ENCODE measurements at places on chromosomes 6 and 20.

DNA sequence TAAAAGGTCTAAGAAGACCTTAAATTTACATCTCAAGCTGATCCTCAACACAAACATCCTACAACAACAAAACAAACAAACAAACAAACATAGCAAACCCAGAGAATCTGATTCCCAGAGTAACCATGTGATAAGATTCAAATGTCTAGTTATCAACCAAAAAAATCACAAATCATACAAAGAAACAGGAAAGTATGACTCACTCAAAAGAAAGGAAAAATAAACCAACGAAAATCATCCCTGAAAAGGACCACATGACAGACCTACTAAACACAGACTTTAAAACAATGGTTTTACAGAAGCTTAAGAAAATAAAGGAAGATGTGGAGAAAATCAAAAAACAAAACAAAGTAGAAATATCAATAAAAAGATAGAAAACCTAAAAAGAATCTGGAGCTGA lies 18.1 kb downstream of the VNN1 start:
- no peak for DNase-seq

DNA sequence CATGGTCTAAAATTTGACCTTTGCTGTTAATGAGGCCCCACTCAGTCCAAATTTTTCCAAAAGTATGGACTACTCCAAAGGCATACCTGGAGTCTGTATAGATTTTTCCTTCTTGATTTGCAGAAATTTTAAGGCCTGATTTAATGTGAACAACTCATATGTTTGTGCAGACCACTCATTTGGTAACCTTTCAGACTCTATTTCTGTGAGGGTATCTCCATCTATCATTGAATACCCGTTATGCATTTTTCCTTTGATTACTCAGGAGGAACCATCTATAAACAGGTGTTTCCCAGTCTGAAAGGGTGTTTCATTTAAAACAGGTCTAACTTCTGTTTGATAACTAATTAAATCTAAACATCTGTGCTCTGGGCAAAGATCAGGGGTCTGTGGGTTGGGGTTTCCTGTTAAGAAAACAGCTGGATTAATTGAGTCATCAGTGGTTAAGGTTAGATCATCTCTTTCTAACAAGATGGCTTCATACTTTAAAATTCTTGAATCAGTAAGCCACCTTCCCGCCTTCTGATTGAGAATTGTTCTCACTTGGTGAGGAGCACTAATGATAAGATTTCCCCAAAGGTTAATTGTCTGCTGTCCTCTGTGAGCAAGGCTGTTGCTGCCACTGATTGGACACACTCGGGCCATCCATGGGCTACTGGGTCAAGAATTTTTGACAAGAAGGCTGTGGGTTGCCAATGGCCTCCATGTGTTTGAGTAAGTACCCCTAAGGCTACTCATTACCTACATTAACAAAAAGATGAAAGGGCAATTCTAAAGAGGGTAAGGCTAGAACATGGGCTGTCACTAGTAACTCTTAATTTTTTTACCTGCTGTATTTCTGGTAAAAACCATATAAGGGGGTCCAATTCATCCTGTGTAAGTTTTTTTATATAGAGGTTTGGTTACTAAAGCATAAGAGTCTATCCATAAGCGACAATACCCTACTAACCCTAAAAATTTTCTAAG lies 24.1 kb downstream of the HLA-B start:
- no peak for DNase-seq

GRCh38 chr6:4130357-4130987 lies 4.9 kb downstream of the ECI2 start:
- DNase-seq, result no peak

DNA sequence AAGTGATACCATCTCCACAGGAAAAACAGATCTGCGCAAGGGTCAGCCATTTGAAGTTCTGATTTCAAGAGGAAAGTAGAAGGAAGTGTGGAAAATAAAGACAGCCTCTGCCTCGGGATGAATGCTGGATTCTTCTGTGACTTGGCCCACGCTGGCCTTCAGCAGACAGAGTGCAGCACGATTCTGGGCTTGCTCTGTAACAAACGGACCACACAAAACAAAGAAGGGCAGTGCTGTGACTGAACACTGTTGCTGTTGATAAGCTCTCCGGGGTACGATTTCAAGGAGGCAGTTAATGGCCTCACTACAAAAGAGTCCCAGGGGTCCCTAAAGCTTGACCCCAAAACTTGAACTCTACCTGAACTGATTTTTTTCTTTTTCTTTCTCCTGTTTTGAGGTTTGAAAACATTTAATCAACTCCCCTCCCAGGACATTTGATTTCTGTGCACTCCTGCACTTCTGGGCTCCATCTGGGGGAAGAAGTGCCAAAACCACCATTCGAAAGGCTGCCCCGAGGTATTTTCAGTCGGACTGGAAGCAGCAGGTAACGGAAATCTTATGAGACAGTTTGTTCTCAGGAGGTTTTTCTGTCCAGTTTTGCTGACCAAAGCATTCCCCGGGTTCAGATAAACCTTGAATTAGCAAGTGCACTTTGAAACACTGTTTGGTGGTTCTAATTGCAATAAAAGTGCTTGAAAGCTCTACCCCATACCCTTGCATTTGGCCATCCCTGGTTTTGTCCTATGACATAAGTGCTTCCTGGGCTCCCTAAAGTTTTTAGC lies 189.6 kb downstream of the MYLK4 start:
- no peak for DNase-seq

DNA sequence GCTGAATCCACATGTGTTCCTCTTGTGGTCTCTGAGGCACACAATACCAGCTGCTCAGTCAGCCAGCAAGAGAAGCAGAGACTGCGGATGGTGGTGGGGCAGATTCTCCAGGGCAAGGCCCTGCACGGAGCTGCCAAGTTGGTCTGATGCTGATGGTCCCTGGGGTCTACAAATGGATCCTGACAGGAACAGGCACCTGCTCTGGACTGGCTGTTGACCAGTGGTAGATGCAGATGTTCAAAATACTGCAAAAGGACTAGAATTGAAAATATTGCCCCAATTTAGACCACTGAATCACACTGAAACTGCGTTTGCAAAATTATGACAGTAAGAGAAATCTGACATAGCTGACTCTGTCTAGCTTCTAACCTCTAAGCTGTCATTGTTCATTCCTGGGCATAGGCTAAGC lies 29.6 kb upstream of the TUBB2A start:
- DNase-seq, result no peak

DNA sequence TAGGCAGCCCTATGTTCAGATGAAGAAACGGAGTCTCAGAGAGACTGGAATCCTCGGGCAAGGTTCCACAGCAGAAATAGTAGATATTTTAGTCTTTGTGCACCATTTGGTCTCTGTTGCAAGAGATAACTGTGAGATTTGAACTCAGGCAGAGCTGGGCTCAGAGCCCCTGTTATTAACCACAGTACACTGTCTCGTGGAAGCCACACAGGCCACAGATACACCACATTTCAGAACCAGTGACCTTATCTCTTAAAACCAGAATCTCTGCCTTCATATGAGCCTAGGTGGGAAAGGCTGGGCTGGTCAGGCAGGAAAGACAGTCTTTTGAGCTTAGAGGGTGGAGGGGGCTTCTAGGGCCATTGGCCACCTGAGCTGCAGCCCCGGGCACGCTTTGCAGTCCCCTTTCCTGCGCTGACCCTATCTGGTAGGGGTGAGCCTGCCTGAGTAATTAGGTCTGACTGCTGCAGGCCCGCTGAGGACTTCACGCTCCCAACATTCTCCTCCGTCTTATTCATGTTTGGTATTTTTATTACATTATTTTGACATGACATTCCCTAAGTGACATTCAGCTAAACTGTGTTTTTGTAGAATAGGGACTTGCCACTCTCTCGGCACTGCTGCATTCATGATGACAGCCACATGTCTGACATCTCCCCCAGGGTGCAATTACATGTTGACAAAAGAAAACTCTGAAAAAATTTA lies 71.1 kb downstream of the KCNB1 start:
- no peak for DNase-seq

GRCh38 chr6:166169549-166170421 lies 2.1 kb upstream of the TBXT start:
- no peak for DNase-seq

- no peak for DNase-seq
Observed at GRCh38 chr6:2429460-2429859, 184.1 kb upstream of the GMDS start.

DNA sequence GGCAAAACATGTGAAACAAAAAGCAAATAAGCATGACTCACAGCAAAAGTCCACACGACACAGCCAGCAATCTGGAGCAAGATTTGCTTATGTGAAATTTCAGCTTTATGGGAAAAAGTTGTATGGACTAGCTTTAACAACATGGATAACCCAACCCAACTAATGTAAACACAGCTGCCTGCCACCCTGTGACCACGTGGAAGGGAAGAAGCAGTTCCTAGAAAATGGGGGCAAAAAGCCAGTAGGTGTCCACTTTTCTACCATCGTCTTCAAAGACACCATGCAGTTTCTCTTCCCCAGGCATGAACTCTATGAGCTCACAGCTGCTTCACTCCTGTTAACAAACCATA lies 425.4 kb upstream of the RNF217 start:
- no peak for DNase-seq

DNA sequence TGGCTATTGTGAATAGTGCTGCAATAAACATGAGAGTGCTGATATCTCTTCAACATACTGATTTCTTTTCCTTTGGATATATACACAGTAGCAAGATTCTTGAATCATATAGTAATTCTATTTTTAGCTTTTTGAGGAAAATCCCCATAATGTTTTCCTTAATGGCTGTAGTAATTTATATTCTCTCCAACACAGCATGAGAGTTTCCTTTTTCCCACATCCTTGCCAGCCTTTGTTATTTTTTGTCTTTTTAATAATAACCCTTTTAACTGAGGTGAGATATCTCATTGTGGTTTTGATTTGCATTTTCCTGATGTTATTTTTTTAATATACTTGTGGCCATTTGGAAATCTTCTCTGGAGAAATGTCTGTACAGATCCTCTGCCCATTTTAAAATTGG lies 132.6 kb downstream of the PRL start:
- no peak for DNase-seq

- DNase-seq, result no peak
Observed at GRCh38 chr6:19655744-19656143, 181.4 kb upstream of the ID4 start.

DNA sequence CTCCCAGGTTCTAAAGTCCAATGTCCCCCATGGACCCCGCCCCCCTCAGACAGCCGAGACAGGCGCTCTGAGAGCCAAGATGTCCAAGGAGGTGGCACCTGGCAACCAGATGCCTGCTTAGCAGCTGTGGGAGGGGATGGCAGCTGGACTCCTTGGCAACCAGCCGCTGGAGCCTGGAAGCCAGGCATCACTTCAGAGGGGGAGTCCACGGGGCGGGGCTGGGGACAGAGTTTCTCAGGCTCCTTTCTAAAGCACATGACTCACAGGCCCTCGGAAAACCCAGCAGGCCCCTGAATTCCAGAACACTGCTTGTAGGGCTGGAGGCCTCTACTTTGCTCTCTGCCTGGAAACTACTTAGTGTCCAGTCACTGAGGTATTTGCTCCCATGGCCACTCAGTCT lies 51.5 kb downstream of the PREX1 start:
- no peak for DNase-seq

GRCh38 chr20:47682916-47683315 lies 102.4 kb downstream of the SULF2 start:
- no peak for DNase-seq

DNA sequence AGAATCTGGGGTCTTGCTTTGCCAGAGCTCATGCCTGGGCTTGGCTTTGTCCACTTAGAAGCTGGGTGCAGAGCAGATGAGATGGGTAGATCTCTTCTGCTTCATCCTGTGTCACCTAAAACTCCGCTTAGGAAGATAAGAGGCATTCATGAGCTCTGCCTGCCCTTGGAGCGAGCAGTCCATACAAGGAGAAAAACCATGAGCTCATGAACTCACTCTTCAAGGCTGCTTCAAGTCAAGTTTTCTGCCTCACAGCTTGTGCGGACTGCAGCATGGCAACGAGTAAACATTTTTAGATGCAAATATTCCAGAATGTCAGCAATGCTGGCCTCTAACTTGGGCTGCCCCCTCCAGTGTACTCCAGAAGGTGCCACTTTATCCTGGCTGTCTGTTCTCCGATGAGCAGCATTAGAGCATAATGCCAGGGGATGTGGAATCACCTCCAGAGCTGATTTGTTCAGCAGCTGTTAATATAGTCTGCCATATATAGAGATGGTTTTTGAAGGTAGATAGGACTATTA lies 10.7 kb upstream of the UQCC2 start:
- DNase-seq, result no peak

DNA sequence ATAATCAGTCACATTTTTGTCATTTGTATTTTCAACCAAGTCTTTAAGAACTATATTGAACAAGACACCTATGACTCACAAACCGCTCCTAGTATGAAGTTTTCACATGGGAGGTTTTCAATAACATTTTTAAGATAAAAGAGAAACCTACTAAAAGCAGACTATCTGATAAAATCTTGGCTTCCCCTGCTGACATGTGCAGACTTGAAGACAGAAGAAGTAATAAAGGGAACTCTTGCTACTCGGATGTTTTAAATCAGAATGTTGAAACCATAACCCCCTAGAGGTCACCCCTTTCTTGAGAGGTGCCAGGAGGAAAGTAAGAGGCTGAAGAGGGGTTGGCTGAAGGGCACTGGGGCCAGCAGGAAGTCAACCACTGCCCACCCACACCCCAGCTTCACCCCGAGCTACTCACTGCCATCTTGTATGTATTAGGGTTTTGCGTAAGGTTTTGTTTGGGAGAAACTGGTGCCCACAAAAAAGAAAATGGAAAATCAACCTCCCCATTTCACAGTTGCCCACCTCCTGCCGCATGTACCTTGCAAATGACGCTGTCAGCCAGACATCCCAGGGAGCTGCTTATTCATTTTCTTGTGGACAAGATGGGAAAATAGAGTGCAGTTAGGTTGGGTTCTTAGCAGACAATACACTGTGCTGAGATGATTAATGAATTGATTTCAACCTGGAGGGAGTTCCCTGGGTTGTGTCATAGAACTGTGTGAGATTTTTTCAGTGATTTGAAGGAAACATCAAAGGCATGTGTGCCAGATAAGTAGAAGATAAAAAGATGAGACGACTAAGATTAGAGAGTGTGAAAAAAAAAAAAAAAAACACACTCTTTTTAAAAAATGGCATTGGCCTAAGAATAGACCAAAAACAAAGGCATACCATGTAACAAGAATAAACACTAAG lies 83.2 kb upstream of the TAB2 start:
- DNase-seq, result no peak

GRCh38 chr20:32945710-32946221 lies 58.5 kb downstream of the SUN5 start:
- DNase-seq, result no peak

DNA sequence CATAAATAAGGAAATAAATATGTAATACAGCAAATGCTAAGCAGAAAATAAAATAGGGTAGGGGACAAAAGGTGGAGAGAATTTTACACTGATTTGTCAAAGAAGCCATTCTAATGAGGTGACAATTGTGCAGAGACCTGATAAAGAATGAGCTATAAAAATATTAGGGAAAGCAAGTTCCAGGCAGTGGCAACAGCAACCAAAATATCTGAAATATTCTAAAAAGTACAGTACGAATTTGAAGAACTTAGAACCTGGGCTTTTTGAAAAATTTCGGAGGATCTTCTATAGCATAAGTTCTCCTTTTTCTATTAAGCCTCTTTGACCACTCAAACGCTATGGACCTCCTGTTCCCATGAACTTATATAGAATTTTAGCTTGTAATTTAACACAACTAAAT lies 98.0 kb upstream of the FAM184A start:
- no peak for DNase-seq

All from NT2/D1 (cell line).